ENCODE measurements at places on chromosomes 11 and 22. TPM values are rescaled to one million over a fixed set of nuclear protein-coding genes. Genes with fewer than 3 reads are reported as not detected.
A peak's percentile ranks its signal among the peaks of the same experiment; 100 is the strongest.

GRCh38 chr11:106461839-106462545 is 384.5 kb downstream of the AASDHPPT start:
- no peak for DNase-seq

DNA sequence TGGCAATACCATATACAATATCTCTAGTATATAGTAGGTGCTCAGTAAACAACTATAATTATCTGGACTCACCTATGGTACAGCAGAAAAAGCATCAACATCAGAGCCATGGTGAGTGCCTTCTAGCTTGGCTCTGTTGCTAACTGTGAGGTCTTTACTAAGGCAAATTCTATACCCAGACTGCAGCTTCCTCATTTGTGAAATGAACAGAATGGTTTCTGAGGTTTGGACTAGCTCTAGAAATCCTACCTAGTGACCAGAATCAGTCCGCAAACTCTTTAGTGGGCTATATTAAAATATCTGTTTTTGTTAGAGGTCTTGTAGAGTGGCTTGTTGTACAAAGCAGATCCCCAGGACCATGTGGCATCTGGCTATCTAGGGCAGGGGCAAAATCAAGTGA is 3.7 kb downstream of the MS4A1 start:
- no peak for DNase-seq

GRCh38 chr22:23691748-23692423 is 1.1 kb downstream of the RGL4 start:
- DNase-seq, result no peak

DNA sequence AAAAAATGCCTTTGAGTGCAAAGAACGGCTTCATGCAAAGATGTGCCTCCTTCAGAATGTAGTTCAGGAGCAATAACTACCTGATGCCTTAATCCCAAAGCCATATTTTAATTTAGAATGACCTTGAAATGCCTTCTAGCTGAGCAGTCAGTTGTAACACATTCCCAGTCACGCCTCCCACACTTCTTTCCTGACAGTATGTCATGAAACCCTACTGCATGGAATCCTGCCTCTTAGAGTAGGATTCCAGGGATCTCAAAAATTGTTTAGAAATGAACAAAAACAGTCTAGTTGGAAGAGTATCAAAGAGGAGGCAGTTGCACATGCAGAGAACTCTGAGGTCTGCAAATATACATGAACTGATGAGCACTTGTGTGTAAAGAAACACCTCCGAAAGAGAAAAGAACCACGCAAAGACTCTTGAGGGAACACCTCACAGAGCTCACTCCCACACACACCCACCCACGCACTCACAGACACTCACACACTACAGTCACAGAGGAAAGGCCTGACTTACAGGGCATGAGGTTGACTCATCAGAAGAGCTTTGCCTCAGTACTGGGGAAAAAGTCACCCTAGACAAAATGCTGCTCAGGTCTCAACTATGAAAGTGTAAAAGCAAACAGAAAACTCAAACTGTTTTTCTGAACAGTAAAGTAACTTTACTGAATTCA is 77.4 kb downstream of the GGTLC2 start:
- no peak for DNase-seq

- DNase-seq, result no peak
Observed at GRCh38 chr11:92527467-92527866, 302.8 kb downstream of the FAT3 start.

OR51T1 gene
- not detected for polyA plus RNA-seq

DNA sequence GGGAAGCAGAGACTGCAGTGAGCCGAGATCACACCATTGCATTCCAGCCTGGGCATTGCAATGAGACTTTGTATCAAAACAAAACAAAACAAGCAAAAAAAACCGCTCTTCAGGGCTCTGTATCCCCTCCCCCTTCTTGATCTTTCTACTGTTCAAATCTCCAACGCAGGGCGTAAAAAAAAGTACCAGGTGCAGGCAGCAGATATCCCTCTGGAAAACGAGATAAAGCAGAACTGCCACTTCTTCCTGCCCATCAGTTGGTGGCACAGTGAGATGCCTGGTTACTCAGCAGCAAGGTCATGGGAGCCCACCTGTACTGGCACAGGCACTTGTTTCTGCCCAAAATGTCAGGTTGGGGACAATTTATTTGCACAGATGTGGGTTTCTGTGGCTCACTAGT is 11.2 kb downstream of the CCS start:
- DNase-seq, result no peak

TBX1 gene
- 5.4 TPM for polyA plus RNA-seq

MIAT gene
- 0.47 TPM for polyA plus RNA-seq

DNA sequence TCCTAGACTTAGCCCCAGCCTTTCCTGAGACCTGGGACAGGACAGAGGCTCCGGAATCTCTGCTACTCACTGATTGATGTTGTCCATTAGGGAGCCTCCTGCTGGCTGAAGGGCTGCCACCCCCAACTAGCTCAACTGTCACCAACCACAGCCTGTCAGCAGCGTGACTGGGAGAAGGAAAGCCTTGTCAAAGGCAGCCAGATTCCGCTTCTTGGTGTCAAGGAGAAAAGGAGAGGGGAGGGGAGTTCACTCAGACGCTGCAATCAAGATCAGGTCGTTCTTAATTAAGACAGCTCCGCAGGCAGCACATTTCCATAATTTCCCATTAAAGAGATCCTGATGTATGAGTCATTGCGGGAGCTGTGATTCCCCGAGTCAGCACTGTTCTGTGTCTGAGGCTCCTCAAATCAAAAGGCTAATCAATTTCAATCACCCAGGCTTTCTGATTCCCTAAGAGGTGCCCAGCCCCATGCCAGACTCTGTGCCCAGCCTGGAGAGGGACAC is 152.8 kb upstream of the ZBED5 start:
- no peak for DNase-seq

DNA sequence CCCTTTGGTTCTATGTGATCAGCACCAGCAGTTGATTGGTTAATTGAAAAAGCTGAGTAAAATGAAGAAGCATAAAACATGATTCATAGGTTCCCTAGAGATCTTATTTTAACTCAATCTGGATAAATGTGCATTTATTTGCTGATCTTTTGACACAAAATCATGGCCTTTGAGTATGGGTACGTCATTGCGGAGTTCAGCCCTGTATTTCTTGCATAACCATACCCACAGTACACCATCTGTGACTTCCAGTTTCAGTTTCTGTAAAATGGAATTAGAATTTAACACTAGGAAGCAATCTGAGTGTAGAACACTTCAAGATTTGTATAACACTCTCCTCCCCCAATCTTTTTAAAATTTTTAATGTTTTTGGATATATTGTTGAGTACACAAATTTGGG is 358.2 kb downstream of the DDX10 start:
- no peak for DNase-seq

- peak; percentile 28 for DNase-seq
Observed at GRCh38 chr11:85595285-85595884, 31.8 kb downstream of the DLG2 start.
